Mesendoderm (in vitro differentiated cells): ENCODE measurements at places on chromosomes 5 and 9.
A peak's percentile ranks its signal among the peaks of the same experiment; 100 is the strongest.

DNA sequence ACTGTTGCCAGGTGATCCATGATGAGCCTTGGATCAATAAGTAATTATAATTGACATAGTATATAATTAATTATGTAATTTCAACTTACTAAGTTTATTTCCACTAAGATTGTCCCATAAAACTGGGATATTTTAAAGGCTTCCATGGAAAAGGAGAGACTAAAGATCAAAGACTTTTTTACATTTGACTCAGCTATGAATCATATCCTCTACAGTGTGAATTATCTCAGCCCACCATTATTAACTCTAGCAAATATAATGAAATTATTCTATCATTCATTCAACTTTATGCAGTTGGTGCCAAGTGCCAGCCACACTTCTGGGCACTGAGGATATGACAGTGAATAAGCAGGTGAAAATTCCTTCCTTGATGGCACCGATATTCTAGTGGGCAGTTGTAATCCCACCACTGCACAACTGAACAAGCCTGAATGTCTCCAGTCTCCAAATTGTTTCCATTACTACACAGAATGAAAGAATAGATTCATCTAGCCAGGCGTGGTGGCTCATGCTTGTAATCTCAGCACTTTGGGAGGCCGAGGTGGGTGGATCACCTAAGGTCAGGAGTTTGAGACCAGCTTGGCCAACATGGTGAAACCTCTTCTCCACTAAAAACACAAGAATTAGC, 21.9 kb upstream of the TXN start:
- DNase-seq = no peak
- no peak overlapping the region for H3K27ac ChIP-seq
- H3K4me3 ChIP-seq = no peak overlapping the region

DNA sequence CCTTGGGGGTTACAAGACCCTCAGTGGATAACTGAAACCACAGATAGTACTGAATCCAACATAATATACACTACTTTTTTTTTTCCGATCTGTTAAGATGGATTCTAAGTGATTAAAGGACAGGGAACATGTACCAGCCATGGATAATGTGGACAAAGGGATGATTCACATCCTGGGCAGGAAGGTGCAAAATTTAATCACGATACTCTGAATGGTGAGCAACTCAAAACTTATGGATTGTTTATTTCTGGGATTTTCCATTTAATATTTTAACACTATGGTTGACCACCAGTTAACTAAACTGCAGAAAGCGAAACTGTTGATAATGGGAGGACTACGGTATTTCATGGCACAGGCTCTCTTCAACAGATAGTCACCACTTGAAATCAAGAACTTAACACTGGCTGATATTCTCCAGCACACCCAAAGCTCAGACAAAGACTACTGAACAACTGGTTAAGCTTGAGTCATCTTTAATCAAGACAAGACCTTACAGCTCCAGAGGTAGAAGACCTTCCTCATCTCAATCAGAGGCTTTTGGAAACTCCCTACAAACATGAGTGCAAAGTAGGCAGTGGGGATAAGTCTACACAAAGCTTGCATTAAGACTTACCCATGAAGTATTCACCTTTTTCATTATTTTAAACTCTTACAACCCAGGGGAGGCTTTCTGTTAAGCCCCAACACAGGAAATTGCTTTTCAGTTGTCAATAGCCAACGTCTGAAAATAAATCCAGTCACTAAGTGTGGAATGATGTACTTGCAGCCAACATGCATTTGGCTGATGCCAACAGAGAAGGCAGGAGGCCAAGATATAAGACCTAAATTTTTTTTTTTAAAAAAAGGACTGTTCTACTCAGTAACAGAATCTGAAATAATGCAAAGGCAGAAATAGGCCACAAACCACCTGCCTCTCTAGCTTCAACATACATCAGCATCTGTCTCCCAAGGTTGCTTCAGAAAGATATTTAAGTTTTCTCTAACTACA, 78.7 kb downstream of the ELAVL2 start:
- no peaks in the 10 kb centered on the region for H3K36me3 ChIP-seq
- no peak overlapping the region for H3K4me3 ChIP-seq
- DNase-seq = no peak
- no peak overlapping the region for H3K27ac ChIP-seq

- no peaks in the 10 kb centered on the region for H3K4me1 ChIP-seq
- peak; percentile 50 for DNase-seq
- H3K27me3 ChIP-seq = no peaks in the 10 kb centered on the region
- H3K4me3 ChIP-seq = no peak overlapping the region
Observed at GRCh38 chr5:126525630-126526245, 69.3 kb downstream of the ALDH7A1 start.

DNA sequence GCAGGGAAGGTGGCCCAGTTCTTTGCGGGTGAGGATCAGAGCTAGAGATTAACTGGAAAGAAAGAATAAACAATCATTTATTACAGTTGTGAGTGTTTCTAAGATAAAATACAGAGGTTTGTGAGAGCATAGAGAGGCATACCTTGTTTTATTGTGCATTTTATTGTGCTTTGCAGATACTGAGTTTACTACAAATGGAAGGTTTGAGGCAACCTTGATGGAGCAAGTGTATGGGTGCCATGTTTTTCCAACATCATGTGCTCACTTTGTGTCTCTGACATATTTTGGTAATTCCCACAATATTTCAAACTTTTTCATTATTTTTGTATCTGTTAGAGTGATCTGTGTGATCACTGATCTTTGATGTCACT, 715 bp upstream of the C5orf34 start:
- no peaks in the 10 kb centered on the region for H3K4me1 ChIP-seq
- no peak overlapping the region for H3K4me3 ChIP-seq
- H3K36me3 ChIP-seq = no peaks in the 10 kb centered on the region
- DNase-seq = no peak

- H3K4me1 ChIP-seq = peaks cover 3% of the 10 kb centered on the region
- no peak overlapping the region for H3K4me3 ChIP-seq
- DNase-seq = no peak
Observed at GRCh38 chr5:146890731-146891440, 12.3 kb upstream of the PPP2R2B start.

GRCh38 chr9:109427886-109428285, 70.2 kb downstream of the PTPN3 start:
- H3K27me3 ChIP-seq = no peaks in the 10 kb centered on the region
- H3K4me1 ChIP-seq = no peaks in the 10 kb centered on the region
- H3K36me3 ChIP-seq = no peaks in the 10 kb centered on the region
- DNase-seq = no peak
- H3K4me3 ChIP-seq = no peak overlapping the region

GRCh38 chr5:129069292-129069691, 25.3 kb upstream of the ISOC1 start:
- H3K27me3 ChIP-seq = no peaks in the 10 kb centered on the region
- no peaks in the 10 kb centered on the region for H3K36me3 ChIP-seq
- DNase-seq = no peak

DNA sequence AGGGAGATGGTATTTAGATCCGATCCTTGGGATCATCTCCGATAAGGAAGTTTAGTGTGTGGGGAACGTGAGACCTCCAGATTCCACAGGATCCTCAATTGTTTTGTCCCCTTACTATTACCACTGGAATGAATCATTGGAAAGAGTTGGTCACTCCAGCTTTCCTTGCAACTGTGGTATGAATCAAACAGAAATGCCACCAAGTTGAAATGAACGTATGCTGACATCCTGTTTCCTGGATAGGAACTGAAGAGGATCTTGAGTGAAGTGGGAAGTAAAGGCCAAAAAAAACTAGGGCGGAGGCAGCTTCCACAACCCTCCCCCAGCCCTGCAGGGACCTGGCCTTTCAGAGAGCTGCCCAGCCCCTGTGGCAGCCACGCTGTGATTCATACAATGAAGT, 23.9 kb downstream of the IRX1 start:
- H3K4me1 ChIP-seq = no peaks in the 10 kb centered on the region
- no peaks in the 10 kb centered on the region for H3K27me3 ChIP-seq
- no peak overlapping the region for H3K4me3 ChIP-seq
- no peak for DNase-seq

- no peak overlapping the region for H3K27ac ChIP-seq
- H3K27me3 ChIP-seq = no peaks in the 10 kb centered on the region
- H3K4me1 ChIP-seq = peaks cover 2% of the 10 kb centered on the region
- peaks cover 7% of the 10 kb centered on the region for H3K36me3 ChIP-seq
Observed at GRCh38 chr5:176387384-176387925, 943 bp downstream of the NOP16 start.

- H3K27ac ChIP-seq = no peak overlapping the region
- no peak overlapping the region for H3K4me3 ChIP-seq
- no peaks in the 10 kb centered on the region for H3K4me1 ChIP-seq
- H3K27me3 ChIP-seq = no peaks in the 10 kb centered on the region
- H3K36me3 ChIP-seq = no peaks in the 10 kb centered on the region
Observed at GRCh38 chr9:73179589-73179988, 27.9 kb downstream of the ANXA1 start.

- no peak overlapping the region for H3K4me3 ChIP-seq
- no peaks in the 10 kb centered on the region for H3K4me1 ChIP-seq
- DNase-seq = no peak
- no peak overlapping the region for H3K27ac ChIP-seq
Observed at GRCh38 chr5:131466171-131466766, 168.8 kb downstream of the RAPGEF6 start.

- H3K27me3 ChIP-seq = no peaks in the 10 kb centered on the region
- no peak for DNase-seq
- no peak overlapping the region for H3K4me3 ChIP-seq
- H3K27ac ChIP-seq = no peak overlapping the region
- no peaks in the 10 kb centered on the region for H3K36me3 ChIP-seq
- no peaks in the 10 kb centered on the region for H3K4me1 ChIP-seq
Observed at GRCh38 chr5:1041225-1042143, 32.9 kb downstream of the NKD2 start.

DNA sequence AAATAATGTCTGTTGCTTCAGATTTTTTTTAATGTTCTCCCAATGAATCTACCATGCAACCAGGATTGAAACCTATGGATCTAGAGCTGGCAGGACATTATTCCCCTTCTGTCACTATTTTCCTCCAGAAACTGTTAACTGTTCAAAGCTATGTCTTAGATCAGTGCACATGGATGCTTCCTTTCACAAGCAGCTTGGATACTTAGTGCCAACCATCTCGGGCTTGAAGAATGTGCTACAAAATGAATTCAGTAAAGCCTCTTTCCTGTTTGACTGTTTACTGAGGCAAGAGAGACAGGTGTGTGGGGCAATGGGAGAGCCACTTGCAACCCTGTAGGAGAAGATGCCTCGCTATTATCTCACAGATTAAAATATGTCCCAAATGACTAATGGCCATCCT, 774.8 kb downstream of the KCTD16 start:
- DNase-seq = no peak
- no peak overlapping the region for H3K4me3 ChIP-seq

DNA sequence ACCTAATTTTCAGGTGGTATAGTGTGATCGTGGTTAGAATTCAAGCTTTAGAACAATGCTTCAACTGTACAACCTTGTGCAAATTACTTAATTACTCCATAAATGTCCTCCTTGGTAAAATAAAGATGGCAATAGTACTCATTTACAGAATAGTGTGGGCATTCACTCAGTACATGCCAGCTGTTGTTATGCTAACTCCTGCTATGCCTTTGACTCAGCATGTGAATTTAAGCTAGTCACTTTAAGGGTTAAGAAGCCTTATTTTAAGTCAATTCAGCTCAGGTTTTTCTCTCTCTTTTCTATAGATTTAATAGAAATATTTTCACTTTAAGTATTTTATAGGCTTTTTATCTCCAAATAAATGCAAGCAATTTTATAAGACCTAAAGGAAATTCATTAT, 335.6 kb upstream of the ITGA1 start:
- no peaks in the 10 kb centered on the region for H3K36me3 ChIP-seq
- DNase-seq = no peak
- no peaks in the 10 kb centered on the region for H3K4me1 ChIP-seq

- H3K36me3 ChIP-seq = no peaks in the 10 kb centered on the region
- H3K27ac ChIP-seq = no peak overlapping the region
- H3K4me1 ChIP-seq = no peaks in the 10 kb centered on the region
- H3K27me3 ChIP-seq = no peaks in the 10 kb centered on the region
- DNase-seq = no peak
Observed at GRCh38 chr9:102534031-102534430, 461.1 kb upstream of the CYLC2 start.

- peaks cover 2% of the 10 kb centered on the region for H3K4me1 ChIP-seq
- H3K4me3 ChIP-seq = no peak overlapping the region
- peak; percentile 77 for DNase-seq
- no peaks in the 10 kb centered on the region for H3K36me3 ChIP-seq
- H3K27ac ChIP-seq = peak overlapping the region; percentile 62
Observed at GRCh38 chr9:73847536-73847935, 649.6 kb upstream of the RORB start.

DNA sequence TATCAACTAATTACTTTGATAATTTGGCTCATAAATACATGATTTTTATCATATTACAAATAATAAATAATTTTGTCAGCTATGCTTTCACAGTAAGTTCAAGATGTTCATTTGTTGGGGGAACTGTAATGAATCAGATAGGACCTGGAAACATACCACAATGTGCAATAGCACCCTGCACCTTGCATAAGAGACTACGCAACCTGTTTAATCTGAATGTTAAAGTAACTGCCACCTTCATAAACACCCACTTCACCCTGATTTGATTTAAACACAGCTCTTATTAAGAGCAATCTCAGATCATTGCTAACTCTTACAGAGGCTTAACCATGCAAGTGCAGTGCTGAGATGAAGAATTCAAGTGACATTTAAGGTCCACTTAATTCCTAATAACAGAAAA, 69.1 kb upstream of the GABRA1 start:
- no peaks in the 10 kb centered on the region for H3K36me3 ChIP-seq
- H3K4me1 ChIP-seq = no peaks in the 10 kb centered on the region
- DNase-seq = no peak
- H3K4me3 ChIP-seq = no peak overlapping the region
- no peak overlapping the region for H3K27ac ChIP-seq

- no peak overlapping the region for H3K27ac ChIP-seq
- H3K36me3 ChIP-seq = no peaks in the 10 kb centered on the region
- DNase-seq = no peak
- peaks cover 2% of the 10 kb centered on the region for H3K4me1 ChIP-seq
- no peak overlapping the region for H3K4me3 ChIP-seq
- H3K27me3 ChIP-seq = no peaks in the 10 kb centered on the region
Observed at GRCh38 chr5:57417320-57417719, 65.3 kb downstream of the ACTBL2 start.

DNA sequence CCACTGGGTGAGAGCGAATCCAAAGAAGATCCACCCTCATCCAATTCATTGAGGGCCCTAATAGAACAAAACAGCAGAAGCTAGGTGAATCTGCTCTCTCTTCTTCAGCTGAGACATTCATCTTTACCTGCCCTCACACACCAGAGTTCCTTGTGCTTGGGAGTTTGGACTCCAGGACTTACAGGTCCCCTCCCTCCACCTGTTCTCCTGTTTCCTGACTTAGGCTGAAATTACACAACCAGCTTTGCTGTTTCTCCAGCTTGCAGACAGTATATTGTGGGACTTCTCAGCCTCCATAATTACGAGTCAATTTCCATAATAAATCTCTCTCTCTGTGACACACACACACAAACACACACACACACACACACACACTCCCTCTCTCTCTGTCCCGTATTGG, 19.1 kb downstream of the TMEM171 start:
- H3K27me3 ChIP-seq = no peaks in the 10 kb centered on the region
- H3K4me3 ChIP-seq = no peak overlapping the region
- H3K27ac ChIP-seq = no peak overlapping the region
- DNase-seq = no peak
